ENCODE measurements at places on chromosomes 2 and 18.

DNA sequence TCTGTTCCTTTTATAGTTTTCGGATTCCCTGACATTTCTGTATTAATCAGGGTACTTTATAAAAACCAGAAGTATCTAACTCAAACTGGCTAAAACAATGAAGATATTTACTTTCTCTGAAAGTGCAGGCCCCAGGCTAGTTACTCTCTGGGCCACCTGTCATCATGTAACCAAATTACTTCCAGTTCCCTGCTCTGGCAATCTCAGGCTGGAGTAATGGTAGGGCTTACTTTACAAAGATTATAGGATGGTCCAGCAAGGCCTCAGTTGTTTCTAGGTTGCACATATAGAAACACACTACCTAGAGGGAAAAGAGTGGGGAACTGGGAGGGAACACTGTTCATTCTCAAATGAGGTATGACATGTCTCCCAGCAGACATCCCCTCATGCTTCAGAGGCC, 74.8 kb downstream of the CHST9 start:
- no peak for DNase-seq

GRCh38 chr2:177275743-177276055, 11.2 kb upstream of the NFE2L2 start:
- no peak for DNase-seq

DNA sequence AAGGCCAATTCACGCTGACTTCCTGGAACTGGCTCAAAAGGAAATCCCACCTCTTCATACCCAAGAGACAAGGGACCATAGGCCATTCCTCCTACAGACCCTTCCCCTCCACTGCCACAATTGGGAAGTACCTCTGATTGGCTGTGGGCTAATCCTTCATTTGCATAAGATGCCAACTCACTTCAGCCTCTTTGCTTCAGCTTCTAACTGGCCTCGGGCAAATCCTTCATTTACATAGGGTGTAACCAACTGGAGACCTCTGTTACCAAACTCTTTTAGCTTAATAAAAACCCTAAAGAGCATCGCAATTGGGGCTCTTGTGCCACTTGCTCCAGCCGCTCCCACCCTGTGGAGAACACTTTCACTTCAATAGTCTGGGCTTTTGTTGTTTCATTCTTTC, 38.2 kb downstream of the MC2R start:
- DNase-seq: no peak

- no peak for DNase-seq
Measured at GRCh38 chr2:5589183-5589582, 103.0 kb upstream of the SOX11 start.

DNA sequence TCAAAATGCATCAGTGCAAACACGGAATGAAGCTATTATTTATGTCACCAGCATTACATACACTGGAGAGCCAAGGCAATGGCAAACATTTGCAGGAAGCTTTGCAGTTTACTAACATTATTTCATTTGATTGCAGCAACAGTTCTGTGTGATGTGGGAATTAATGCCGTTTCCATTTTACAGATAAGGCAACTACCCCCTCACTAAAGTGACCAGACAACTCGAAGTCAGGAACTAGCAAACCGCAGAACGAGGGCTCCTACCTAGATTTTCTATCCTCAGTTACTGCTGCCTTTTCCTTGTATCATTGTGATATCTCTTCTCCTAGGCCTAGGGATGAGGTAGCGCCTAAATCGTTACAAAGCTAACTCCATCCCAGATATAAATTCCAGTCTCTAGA, 85.5 kb downstream of the COLEC12 start:
- no peak for DNase-seq

- no peak for DNase-seq
Measured at GRCh38 chr2:150729495-150729955, 242.1 kb upstream of the RND3 start.

- peak; percentile 91 for DNase-seq
Measured at GRCh38 chr2:120470041-120470965, 124.4 kb downstream of the INHBB start.

DNA sequence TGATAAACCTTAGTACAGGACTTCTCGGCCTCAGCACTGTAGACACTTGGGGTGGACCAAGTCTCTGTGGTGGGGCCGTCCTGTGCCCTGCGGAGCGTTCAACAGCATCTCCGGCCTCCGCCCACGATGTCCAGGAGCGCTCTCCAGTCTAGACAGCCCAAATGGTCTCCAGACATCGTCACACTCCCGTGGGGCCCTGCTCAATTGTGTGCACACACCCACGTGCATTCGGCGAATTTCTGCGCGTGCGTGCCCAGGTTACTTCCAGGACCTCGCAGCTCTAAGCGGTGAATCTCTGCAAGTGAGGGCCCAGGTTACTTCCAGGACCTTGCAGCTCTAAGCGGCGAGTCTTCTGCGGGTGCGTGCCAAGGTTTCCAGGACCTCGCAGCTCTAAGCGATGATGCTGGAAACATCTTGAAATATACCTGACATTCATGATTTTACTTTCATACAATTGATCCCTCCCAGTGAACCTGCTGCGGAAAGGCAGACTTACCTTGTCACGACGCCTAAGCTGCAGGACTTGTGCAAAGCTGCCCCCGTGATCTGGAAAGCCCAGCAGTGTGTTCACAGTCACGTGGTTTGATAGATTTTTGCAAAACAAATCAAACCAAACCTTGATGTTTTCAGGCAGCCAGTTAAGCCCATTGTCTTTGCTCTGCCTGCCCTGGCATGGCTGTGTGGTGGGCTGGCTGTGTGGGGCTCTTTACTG, 16.1 kb upstream of the OTOS start:
- DNase-seq: peak; percentile 40

DNA sequence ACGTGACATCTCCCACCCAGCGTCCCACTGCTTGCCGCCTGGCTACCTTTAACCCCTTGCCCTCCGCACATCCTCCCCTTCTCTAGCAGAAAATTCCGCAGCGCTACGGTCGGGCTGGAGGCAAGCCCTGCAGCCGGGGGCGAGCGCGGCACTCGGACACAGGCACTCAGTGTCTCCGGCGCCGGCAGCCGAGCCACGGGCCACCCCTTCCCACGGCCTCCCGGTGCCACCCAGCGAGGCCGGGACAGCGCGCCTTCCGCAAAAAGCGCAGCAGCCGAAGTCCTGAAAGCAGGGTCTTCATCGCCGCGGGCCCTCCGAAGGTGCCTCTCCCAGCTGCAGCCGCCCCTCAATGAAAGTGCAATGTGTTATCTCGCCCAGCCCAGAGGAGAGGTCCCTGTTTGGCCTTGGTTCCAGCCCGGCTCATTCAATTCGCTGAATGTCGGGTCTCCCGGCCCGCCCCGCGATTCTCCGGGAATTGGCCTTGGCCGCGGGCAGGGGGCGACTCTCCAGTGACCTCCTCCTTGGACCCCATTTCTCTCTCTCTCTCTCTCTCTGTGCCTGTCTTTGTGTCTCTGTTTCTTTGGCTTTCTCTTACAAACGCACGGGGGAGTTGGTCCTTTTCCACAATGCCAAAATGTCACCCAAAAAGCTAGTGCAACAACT, 1.1 kb downstream of the DLGAP1 start:
- peak; percentile 64 for DNase-seq

- DNase-seq: no peak
Measured at GRCh38 chr2:202679980-202680379, 45.2 kb downstream of the FAM117B start.

- peak; percentile 33 for DNase-seq
Measured at GRCh38 chr2:230910546-230911177, 14.4 kb downstream of the GPR55 start.

DNA sequence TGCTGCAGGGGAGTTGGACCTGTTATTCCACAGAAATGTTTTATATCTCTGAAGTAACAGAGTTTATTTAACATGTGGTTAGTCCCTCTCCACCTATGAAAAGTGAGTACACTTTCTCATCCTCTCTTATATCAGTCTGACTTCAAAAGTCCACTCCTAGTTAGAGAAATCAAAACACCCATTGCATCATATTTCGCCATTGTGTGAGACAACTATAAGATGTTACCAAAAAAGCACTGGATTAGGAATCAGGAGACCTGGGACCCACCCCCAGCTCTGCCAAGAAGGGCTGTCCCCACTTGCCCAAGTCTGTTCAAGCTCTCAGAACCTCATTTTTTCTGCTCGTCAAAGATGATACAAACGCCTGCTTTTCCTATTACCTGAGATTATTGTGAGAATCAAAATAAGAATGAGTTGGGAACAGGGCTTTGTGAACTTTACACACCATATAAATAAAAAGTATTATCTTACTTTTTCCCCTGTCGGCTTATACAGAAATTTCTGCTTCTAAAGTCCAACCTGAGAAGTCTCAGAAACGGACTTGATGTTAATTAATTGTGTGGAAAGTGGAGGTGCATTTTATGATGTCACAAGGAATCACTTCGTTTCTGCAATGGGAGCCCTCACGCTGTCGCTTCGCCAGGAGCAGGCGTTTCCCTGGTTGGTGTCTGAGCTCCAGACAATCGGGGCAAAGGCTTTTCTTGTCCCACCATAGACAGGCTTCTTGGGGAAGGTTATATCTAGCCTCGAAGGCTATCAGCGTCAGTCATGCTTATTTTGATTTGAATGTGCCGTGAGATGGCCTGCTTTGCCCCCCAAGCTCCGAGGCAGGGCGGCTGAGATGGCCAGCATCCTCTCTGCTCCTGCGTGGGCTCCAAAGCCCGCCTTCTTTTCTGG, 89.6 kb upstream of the ZNF516 start:
- DNase-seq: no peak

- no peak for DNase-seq
Measured at GRCh38 chr2:221397187-221397586, 174.9 kb downstream of the EPHA4 start.

DNA sequence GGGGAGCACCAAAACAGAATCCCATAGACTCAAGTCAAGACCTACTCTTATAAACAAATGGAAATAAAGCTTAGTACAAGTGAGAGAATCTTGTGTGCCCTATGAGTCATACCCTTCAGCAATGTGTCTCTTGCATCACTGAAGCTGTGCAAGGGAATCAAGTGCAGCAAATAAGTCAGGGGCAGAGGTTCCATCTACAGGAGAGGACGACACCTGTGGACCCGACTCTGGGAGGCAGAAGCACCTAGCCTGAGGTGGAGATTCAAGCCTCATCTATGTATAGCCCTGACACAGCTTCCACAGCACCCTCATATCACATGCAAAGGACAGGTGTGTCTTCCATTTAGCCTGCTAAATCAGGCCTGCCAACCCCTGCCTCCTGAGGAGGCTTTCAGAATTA, 298.2 kb downstream of the CNTNAP5 start:
- DNase-seq: no peak

GRCh38 chr2:128644156-128644555, 325.5 kb upstream of the HS6ST1 start:
- no peak for DNase-seq

DNA sequence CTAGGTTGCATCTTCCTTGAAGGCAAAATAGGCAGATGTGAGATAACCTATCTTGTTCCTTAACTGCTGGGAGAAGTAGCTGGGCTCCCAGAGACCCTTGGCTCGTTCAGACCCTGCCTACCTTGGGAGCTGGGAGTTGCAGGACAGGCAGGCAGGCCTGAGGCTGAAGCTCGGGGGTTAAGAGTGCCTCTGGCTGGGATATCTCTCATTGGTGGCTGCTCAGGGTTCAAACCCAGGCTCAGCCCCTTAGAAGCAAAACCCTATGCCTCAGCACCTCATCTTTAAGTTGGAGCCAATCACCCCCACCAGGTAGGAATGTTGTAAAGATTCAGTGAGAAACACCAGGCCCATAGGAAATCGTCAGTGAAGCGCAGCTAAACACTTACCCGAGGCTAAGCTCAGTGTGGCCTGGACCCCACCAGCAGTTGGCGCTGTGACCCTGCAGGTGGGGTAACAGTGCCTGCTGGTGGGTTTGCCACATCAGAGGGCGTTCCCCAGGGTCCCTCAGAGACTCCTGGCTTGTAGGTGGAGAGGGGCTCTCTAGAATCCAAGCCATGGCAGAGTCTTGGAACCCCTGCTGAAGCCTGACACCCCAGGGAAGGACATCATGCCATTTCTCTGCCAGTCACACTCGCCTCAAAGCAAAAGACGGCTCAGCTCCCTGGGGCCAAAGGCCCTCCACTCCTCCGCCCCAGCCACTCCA, 54.6 kb upstream of the GPR17 start:
- DNase-seq: peak; percentile 81

GRCh38 chr2:105362862-105363591, 25.7 kb downstream of the C2orf49 start:
- no peak for DNase-seq

GRCh38 chr2:182038576-182038975, 52.9 kb downstream of the PPP1R1C start:
- no peak for DNase-seq

DNA sequence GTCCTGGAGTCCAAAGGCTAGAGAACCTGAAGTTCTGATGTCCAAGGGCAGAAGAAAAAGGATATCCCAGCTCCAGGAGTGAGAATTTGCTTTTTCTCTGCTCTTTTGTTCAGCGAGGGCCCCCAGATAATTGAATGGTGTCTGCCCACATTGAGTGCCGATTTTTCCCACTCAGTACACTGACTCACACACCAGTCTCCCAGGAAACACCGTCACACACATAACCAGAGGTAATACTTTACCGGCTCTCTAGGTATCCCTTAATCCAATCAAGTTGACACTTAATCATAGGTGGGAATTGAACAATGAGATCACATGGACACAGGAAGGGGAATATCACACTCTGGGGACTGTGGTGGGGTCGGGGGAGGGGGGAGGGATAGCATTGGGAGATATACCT, 161.5 kb downstream of the WDR7 start:
- DNase-seq: no peak

- no peak for DNase-seq
Measured at GRCh38 chr2:45344502-45344901, 266.6 kb downstream of the SRBD1 start.

GRCh38 chr2:68272246-68272994, 20.1 kb upstream of the PPP3R1 start:
- no peak for DNase-seq

GRCh38 chr2:10256515-10257031, 46.1 kb upstream of the HPCAL1 start:
- peak; percentile 54 for DNase-seq

- DNase-seq: no peak
Measured at GRCh38 chr18:39751161-39751560, 2185.6 kb upstream of the CELF4 start.

DNA sequence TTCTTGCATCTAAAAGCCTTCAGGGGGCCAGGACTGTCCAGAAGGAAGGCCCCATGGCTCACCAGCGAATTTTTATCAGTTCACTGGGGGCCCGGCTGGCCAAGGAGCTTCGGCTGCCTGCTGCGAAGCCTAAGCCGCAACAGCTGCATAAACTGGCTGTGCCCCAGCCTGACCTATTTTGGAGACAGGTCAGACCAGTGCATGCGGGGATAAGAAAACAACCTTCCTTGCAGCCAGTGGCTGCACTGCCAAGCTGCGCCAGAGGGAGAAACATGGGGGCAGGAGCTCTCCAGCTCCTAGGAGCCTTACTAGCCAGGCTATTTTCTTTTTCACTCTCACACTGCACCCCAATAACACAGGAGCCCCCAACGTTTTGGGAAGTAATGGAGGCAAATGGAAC, 15.2 kb downstream of the PAX3 start:
- DNase-seq: no peak

GRCh38 chr2:85990084-85990483, 101.3 kb upstream of the ST3GAL5 start:
- DNase-seq: no peak

DNA sequence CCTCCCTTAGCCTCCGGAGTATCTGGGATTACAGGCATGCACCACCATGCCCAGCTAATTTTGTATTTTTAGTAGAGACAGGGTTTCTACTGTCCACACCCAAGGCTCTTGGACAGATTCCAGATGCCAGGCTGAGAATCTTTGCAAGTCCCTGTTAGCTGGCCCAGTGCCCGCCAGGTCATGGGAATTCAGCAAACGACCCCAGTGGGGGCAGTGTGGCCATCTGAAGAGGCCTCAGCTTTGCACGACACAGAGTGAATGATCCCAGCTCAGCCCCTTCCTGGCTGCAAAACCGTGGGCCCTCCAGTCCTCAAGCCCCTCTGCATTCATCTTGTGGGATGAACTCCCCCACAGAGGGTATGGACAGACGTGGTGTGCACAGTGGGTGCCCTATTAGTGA, 179.5 kb upstream of the ID2 start:
- peak; percentile 56 for DNase-seq
